ENCODE measurements at places on chromosomes 12 and 14. TPM values are rescaled to one million over a fixed set of nuclear protein-coding genes. Genes with fewer than 3 reads are reported as not detected.

DNA sequence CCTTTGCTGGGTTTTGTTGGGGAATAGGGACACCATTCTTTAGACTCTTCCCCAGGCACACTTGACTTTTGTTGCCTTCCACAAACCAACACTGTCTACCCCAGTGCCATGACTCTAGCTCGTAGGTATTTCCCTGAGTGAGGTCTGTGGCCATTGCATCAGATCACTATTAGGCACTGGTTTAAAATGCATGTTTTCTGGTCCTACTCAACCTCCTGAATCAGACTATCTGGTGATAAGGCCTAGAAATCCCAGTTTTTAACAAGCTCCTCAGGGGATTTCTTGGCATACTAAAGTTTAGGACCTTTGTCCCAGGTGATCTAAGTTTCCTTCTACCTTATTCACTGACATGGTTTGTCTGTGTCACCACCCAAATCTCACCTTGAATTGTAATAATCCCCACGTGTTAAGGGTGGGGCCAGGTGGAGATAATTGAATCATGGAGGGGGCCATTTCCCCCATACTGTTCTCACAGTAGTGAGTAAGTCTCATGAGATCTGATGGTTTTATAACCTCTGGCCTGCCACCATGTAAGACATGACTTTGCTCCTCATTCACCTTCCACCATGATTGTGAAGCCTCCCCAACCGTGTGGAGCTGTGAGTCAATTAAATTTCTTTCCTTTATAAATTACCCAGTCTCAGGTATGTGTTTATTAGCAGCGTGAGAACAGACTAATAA is 87.8 kb upstream of the PSMC1 start:
- no peak for DNase-seq

DNA sequence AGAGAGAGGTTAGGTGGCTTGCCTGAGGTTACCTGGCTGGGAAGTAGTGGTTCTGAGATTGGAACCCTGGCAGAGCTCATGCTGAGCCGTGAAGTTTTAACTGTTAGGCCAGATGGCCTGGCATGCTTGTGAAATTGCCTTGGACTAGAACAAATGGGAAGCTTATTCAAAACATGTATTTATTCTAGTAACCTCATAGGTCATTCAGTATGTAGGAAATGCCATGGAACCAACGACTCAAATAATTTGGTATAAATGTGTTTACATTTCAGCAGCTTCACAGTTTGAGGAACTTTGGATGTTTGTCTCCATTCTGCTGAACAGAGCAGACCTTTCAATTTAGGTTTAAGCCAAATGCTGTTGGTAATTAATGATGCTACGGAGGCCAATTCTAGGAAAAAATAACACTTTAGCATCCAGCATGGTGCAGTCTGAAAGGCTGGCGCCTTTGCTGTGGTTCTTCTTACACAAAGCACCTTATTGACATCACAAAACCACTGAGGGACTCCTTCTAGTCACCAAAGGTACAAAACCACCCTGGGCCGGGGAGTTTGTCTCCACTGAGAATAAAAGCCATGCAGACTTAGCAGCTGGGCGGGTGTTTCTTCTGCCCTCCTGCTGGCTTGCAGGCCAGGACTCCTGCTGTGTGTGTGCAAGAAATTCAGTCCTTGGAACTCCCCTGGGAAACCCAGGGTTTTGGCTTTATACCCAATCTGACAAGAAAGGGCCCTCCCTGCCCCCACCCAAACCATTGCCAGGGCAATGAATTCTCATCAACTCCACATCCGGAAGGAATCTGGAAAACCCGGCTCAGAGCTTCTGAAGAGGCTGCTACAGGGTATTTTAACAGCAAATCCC is 64.2 kb downstream of the ELK3 start:
- DNase-seq, result no peak

DNA sequence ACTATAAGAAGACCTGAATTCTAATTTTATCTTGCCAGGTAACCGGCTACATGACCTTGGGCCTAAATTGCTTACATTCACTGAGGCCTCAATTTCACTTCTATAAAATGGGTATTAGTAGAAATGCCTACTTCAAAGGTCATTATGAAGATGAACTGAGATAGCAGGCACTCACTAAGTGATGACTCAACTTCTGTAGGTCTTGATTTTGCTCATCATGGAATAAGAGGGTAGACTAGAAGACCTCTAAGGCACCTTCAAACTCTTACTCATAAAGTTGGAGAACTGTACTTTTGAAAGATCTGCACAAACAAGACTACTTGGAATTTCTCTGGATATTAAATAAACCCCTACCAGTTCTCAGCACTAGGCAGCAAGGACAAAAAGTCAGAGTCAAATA is 39.3 kb upstream of the FRMD6 start:
- no peak for DNase-seq

DNA sequence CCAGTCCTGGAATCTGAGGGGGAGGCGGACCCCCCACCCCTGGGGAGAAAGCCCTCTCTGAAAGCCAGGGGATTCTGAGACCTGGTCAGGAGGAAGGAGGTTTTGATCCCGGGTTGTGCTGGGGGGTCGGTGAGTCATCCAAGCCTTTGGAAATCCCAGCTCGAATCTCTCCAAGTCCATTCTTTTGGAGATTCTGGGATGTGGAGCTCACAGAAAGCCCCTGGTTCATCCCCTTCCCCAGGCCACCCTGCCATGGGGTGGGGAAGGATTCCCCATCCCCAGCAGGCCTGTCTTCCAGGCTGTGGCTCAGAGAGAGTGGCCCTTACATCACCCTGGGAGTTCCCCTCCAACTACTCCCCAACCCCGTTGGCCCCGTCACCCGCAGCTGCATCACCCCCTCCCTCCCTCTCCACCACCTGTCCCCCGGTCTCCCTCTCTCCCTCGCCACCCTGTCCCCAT is 14.3 kb downstream of the EXOC3L4 start:
- DNase-seq, result no peak

DNA sequence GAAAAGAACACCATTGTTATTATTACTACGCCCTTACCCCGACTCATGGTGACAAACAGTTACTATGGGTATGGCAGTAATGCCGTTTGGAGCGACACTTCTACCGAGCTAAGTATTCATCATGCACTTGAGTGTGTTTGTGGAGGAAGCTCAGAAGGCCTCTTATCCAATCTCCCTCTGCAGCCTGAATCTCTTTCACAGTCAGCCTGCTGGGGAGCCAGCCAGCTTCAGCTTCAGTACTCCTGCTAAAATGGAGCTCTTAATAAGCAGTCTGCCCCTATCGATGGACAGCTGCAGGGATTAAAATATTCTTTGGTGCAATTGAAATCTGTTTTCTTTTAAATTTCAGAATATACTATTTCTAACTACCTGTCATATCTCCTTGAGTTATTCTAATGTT is 24.7 kb upstream of the ATP5MC2 start:
- DNase-seq, result no peak

DNA sequence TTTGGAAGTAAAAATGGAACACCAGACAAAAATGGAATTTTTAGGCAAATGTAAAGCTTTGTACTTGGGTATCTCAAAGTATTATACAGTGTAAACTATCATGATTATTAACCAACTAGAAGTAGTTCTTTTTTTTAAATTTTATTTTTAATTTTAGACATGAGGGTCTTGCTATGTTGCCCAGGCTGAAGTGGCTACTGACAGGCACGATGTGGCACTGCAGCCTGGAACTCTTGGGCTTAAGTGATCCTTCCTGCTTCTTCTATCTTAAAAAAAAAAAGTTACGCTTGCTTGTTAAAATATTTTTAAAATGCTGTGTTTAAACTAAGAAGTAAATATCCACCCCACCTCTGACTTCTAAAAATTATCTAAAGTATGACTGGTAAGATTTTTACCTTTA is 1.9 kb upstream of the FUT8 start:
- DNase-seq, result no peak

GRCh38 chr12:21773263-21773741 is 1.2 kb downstream of the KCNJ8 start:
- DNase-seq, result no peak

DNA sequence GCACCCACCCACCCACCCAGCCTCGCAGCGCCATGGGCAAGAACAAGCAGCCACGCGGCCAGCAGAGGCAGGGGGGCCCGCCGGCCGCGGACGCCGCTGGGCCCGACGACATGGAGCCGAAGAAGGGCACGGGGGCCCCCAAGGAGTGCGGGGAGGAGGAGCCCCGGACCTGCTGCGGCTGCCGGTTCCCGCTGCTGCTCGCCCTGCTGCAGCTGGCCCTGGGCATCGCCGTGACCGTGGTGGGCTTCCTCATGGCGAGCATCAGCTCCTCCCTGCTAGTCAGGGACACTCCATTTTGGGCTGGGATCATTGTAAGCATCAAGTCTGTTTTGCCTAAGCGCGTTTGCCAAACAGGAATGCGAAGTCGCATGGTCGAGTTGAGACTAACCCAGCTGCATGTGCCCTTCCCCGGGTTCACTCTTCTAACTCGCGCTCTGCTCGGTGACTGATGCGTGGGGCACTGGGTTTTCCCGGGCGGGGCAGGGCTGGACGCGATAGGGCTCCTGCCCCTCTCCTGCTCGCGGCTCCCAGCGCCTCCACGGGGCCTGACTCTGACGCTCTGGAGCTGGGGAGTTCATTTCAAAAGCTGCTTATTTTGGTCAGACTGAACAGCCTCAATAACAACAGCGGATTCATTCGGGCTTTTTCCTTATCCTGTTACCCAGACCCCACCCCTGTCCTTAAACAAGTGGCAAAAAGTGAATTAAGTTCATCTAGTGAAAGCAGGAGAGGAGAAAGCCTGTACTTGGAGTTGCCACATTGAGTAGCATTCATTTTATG is 458 bp downstream of the SSPN start:
- no peak for DNase-seq

DNA sequence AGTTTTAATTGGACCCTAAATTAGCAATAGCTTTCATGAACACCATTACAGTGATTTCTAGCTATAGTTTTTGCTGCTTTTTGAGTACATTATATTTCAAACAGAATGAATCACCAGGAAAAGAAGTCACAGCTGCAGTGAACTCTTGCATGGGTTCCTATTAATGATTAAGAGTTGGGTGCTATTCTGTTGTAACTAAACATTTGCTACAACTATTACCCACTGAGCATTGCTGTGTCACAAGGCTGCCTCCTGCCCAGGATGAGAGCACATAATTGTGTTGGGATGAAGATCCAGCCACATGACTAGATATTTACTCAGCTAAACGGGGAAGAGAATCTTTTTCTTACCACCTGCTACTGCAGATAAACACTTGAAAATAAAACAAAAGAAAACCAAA is 152.7 kb downstream of the GXYLT1 start:
- DNase-seq, result no peak

DNA sequence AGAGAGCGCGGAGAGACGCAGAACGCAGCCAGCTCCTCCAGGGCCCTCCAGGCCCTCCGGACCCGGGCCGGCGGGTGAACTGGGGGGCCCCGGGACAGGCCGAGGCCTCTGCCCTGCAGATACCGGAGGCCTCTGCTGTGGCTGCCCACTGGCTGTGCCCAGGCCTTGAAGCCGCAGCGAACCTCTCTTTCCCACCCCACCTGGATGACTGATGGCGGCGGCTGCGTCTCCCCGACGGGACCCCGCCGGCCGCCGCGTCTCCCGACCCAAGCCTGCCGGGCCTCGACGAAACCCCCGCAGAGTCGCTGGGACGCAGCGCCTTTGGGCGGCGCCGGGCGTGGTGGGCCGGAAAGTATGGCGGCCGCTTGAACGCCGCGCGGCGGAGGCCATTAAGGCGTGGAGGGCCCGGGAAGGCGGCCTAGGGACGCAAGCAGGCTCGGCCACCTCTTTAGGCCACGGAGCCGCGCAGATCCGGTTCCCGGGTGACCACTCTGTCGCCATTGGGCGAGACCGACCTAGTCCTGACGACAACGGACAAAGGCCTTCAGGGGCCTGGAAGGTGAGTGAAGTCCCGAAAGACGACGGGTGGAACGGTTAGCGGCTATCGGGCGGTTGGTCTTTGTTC is 8.4 kb upstream of the ERGIC2 start:
- no peak for DNase-seq

Gene KLRF1
- 1.5 TPM for total RNA-seq

GRCh38 chr14:103084021-103084919 is at the start of gene LBHD2:
LBHD2 (plus strand) TSS chr14:103084210; CDS start chr14:103086013, 1,803 bp downstream.
- no peak for DNase-seq

- DNase-seq, result no peak
These were observed 101.8 kb downstream of the CMKLR1 start for GRCh38 chr12:108237272-108237671.

DNA sequence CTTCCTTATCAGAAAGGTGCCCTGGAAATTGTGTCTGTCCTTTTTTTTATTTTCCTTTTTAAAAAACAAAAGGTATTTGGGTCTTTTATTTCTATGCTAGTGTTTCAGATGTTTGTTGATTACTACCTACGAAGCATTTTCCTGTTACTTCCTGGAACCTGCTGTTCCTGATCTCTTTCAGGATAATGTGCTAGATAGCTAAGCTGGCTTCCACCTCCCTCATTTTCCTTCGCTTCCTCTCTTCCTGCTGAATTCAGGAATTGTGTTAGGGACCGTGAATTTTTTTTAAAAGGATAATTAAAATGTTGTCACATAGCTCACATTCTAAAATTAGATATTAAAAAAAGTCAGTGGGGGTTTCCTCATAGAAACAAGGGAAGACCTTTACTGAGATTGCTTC is 27.7 kb downstream of the TMTC2 start:
- DNase-seq, result no peak

Gene TAS2R10
- total RNA-seq, result 7.8 TPM

Gene WDHD1
- total RNA-seq, result 14.1 TPM

GRCh38 chr14:93104961-93105360 is 10.8 kb downstream of the ITPK1 start:
- DNase-seq, result no peak

Gene TEDC1
- 4.2 TPM for total RNA-seq

DNA sequence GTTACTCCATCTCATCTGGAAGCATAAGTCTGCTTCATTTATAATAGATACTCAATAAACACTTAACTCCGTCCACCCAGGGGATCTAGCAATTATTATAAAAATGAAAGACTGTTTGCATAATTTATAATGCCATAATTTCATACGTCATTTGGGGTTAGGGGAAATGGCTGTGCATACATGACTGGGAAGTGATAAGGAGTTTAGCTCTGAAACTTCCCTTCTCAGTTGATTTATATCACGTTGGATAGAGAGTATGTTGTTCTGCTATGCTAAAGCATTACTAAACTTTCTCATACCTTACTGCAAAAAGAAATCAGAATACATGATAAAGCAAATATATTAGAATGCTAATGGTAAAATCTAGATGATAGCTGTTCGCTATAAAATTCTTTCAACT is 90.4 kb upstream of the DYNC1H1 start:
- no peak for DNase-seq

GRCh38 chr14:23577004-23577681 is 1.4 kb downstream of the JPH4 start:
- DNase-seq, result no peak

- no peak for DNase-seq
These were observed 2.8 kb upstream of the STRAP start for GRCh38 chr12:15879413-15879812.

Gene TNS2
- total RNA-seq, result 57.9 TPM

GRCh38 chr12:7985802-7986418 is 46.6 kb upstream of the FOXJ2 start:
- no peak for DNase-seq

Measured in urinary bladder (tissue), 4 donors.